NCI-H460 (cell line): ENCODE measurements at places on chromosomes 13 and 19. TPM values are rescaled to one million over a fixed set of nuclear protein-coding genes. Genes with fewer than 3 reads are reported as not detected.

DIAPH3 gene
- total RNA-seq, result 11.2 and 11.6 TPM in 2 replicates

CNMD gene
- not detected in 2 replicates for total RNA-seq

SIGLEC6 gene
- not detected in 2 replicates for total RNA-seq

TIMM29 gene
- total RNA-seq, result 16.5 and 16.6 TPM in 2 replicates

CILP2 gene
- 0.02 and 0.12 TPM in 2 replicates for total RNA-seq

TMEM143 gene
- 2.4 and 4.0 TPM in 2 replicates for total RNA-seq

ACP7 gene
- total RNA-seq, result 0.12 and 0.32 TPM in 2 replicates
